Activated CD4-positive, alpha-beta memory T cell treated with anti-CD3 and anti-CD28 coated beads, Interleukin-2, amount 10 ng/mL, durations not matched to agents 7 days and 5 days (primary cell): ENCODE measurements at places on chromosomes 2 and 18.
A peak's percentile ranks its signal among the peaks of the same experiment; 100 is the strongest.

- no peak for DNase-seq
Observed at GRCh38 chr2:150100336-150100735, 387.1 kb downstream of the RND3 start.

- DNase-seq, result no peak
Observed at GRCh38 chr2:238515377-238515776, 88.7 kb downstream of the ASB1 start.

DNA sequence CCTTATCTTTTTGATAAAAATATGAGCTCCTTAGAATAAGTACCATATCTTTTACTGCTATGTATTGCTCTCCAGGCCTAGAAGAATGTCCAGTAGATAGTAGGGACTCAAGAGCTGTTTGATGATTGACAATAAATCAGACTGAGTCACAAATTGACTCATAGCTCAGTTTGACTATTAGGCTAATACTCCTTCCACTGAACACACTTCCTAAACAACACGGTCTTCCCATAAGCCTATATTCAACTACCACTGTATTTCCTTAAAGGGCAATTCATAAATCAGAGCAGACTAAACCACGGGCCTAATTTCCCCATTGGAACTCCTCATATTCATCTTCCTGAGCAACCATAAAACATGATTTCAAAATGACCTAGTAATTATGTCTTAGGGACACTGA, 258.5 kb downstream of the ALK start:
- no peak for DNase-seq

GRCh38 chr18:66046032-66046602, 295.3 kb downstream of the CDH7 start:
- DNase-seq, result no peak

DNA sequence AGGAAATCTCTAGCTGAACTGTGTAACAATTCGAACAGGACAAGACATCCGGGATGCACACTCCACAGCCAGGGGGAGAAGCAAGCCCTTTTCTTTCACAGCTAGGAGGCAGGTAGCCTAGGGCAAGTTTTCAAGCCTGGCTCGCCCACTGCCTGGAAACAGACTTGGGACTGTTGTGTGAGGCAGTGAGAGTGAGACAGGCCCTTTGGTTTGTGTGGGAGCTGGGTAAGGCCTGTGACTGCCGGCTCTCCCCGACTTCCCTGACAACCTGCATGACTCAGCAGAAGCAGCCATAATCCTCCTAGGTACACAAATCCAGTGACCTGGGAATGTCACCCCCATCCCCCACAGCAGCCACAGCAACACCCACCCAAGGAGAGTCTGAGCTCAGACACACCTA, 179.7 kb downstream of the WDPCP start:
- DNase-seq, result no peak

- DNase-seq, result no peak
Observed at GRCh38 chr2:219087361-219087760, 26.6 kb upstream of the IHH start.

DNA sequence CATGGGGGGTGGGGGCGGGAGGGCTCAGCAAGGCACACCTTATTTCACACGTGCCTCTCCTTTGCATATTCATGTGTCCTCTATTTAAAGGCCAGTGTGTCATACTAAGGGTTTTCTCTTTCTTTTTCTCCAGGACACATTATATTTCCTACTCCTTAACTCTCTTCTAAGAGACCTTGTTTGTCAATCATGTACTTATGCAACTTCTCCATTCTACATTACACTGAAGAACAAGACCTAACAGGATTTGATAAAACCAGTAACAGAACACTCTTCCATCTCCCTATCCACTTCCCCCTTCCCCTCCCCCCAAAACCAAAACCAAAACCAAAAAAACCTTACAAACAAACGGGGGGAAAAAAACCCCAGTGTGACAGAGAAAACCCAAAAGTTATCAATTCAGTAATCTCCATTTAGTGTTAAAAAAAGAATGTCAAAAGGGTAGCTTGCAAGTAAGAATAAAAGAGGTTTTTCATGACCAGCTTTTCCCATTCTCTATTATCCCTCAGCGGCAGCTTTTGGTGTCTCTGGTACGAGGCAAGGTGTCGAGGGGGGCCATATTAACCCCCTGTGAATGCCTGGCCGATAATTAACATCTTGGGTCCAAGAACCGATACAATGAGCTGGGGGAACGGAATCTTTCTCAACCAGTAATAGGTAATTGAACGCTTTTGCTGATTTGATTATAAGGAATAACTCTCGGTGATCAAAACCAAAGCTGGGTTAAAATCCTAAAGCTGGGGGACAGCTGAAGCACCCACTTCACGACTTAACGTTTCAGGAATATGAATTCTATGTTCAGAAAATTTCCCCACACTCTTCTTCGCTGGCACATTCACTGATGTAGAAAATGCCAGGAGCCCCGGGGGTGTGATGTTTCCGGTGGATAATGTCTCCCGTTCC, 191.0 kb upstream of the TCF4 start:
- no peak for DNase-seq

DNA sequence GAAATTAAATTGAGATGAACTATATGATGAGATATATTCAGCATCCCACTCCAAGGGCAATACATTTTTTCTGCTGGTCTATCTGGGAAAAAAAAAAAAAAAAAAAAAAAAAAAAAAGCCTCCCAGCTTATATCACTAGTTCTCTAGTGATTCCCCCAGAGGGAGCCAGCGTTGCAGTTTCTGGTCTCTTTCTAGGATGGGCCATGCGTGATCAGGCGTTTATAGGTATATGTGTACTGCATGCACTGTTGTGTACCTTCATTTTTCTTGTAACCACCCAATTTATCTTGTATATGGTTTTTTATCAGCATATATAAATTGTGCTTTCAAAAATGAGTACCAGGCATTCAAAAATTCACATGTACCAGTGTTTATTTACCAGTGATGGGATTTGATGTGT, 35.1 kb downstream of the DCDC2C start:
- no peak for DNase-seq

- DNase-seq, result no peak
Observed at GRCh38 chr2:205924676-205925075, 161.3 kb downstream of the INO80D start.

GRCh38 chr2:52340171-52340570, 1308.2 kb upstream of the NRXN1 start:
- no peak for DNase-seq

DNA sequence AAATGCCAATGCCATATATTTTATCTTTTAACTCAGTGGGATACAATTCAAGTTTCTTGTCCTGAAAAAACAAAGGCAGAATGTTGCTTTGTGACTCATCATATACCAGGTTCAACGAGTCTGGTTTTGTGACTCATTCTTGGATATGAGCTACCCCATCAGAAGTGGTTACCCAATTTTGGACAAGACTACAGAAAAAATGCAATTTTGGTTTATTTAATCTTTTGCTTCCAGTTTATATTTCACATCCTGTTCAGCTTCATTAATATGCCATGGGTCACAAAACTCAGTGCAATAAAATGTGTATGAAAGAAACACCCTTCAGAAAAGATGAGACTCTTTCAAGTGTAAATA, 25.0 kb downstream of the FN1 start:
- DNase-seq, result no peak

- no peak for DNase-seq
Observed at GRCh38 chr2:154263206-154263605, 391.5 kb downstream of the GALNT13 start.

DNA sequence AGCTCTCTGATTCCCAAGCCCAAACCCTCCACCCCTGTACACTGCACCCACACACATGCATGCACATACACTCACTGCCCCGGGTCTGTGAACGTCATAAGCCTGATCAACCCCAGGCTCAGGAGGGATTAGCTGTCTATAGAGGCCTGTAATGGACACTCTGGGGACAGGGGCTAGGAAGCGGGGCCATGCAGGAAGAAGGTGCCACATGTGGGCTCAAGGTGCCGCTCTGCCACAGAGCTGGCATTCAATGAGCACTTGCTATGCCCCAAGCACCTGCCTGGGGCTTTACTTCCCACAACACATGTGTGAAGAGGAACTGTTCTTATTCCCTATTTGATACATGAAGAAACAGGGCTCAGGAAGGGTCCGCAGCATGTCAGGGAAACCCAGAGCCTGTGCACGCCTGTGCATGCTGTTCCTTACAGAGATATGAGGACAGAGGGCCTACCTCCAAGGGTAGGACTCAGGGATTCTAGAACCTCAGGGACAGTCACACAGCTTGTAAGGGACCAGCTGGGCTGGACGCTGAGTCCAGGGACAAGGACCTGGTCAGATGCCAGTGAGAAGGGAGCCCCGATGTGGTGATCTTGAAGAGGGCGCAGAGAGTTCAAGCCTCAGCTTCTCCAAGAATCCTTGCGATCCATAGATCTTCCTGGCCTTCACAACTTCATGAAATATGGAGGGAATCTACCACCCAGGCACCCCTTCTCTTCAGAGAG, 5.0 kb downstream of the BIN1 start:
- DNase-seq, result no peak

DNA sequence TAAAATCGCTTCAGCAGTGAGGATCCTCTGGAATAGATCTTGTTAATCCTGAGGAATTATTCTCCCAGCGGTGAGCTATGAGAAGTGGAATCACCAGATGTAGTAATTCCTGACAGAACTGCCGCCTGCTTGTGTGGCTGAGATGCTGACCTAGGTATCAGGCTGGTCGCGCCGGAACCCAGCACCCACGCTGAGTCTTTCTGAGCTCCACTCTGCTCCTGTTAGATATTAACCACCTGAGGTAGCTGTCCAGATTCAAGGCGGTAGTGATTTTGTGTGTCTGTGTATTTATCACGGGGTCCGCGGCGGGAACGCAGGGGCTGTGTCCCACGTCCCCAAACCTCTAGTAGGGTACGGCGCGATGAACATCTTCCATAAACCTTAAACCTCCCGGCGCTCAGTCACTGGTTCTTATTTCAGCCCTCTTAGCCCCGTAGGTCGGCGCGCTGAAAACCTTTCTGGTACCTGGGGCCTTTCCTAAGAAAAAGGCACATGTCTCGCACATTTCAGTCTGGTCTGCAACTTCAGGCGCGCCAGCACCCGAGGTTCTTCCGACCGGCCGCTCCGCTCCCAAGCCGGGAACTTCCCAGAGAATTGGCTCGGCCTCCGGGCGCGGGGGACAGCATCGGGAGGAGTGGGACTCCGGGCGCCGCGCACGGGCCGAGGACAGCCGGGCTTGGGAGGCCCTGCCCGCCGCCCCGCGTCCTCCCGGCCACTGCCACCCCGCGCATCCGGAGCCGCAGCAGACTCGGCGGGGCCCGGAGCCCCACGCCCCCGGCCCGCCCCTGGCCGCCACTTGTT, 542 bp upstream of the CNNM3 start:
- DNase-seq, result peak; percentile 35

- no peak for DNase-seq
Observed at GRCh38 chr2:219128396-219128795, 32.2 kb downstream of the NHEJ1 start.

DNA sequence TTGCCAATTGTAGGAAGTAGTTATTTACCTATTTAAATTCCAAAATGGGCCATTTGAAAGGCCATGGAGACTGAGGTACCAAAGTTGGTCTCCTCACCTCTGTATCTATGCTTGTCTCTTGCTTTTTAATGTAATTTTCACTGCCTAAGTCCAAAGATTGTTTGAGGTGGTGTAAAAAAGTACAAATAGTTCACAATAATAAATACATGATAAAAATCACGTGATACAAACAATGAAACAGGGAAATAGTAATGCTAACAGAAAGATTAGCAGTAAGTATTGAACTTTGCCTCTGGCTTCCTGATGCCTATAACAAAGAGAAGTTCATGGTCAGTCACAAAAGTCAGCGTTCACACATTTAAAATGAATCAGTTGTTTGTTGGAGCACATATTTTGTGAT, 67.6 kb downstream of the CNTNAP5 start:
- no peak for DNase-seq

DNA sequence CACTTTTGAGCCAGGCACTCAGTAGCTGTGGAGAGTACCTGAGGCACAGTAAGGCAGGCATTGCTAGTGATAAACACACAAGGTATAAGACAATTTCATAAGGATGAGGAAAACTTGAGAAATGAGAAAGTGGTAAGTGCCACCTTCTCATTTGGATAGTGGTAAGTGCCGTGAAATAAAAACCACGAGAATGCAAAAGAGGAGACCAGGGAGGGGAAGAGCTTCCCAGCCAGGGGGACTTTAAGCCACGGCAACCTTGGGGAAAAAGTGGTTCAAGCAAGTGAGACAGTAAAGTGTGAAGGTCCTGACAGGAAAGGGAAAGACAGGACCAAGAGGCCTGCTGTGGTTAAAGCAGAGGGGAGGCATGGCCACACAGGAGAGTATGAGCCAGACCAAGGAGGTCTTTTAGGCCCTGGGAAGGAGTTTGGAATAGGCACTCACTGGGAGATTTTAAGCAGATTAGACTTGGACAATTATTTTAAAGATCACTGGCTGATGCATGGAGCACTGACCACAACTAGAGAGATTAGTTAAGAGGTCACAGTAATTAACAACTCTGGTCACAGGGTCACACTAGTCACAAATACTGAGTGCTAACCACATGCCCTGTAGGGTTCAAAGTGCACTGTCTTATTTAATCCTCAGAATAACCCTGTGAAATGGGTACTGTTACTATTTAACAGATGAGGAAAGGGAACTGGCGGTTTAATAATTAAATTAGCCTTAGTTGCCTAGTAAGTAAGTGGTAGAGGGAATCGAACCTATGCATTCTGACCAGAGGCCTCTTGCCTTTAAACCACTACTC, 50.1 kb downstream of the THOC1 start:
- DNase-seq, result no peak

DNA sequence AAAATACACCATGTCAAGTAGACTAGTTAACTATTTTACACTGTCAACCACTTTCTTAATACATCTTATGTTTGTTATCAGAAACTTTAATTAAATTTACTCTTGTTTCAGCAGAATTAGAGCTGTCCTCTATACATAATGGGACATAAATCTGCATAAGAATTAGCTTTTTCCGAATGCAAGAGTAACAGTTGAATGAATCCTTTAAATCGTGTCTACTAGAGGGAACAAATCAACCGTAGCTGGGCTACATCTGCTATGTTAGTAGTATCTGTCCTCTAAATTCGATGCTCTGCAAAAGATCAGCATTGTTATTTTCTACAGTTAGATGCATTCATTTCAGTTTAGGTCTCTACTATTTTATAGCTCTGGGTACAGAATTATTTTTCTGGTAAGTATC, 1090.6 kb downstream of the DPP10 start:
- DNase-seq, result no peak

GRCh38 chr2:238376884-238377391, 49.8 kb upstream of the ASB1 start:
- DNase-seq, result peak; percentile 49

DNA sequence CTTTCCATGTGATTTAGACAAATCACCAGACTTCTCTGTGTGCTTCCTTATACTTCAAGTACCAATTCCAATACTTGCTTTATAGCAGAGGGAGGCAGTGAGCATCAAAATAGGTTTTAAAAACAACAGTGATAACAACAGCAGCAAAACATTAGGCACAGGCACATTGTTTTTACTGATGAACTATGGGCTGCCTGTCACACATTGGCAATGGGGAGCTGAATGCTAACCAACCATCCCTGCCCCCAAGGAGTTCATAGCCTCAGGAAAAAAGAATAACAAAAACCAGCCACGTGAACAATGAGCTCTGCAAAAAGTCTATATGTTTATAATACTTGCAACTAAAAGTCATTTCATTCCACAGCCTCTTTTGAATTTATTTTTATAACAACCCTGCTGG, 287.9 kb upstream of the TRIB2 start:
- DNase-seq, result no peak
